ENCODE measurements at places on chromosomes 4 and X. TPM values are rescaled to one million over a fixed set of nuclear protein-coding genes. Genes with fewer than 3 reads are reported as not detected.

- no peaks in the 10 kb centered on the region for H3K36me3 ChIP-seq
- DNase-seq = no peak
- H3K27ac ChIP-seq = no peak overlapping the region
- no peaks in the 10 kb centered on the region for H3K27me3 ChIP-seq
Measured at GRCh38 chr4:115234405-115235093, 121.1 kb upstream of the NDST4 start.

Gene GPRASP1
- total RNA-seq = 2.4 TPM

- H3K36me3 ChIP-seq = no peaks in the 10 kb centered on the region
- H3K27ac ChIP-seq = no peak overlapping the region
- H3K27me3 ChIP-seq = no peaks in the 10 kb centered on the region
- peaks cover 3% of the 10 kb centered on the region for H3K4me1 ChIP-seq
- no peak for DNase-seq
Measured at GRCh38 chrX:13547671-13548070, 21.7 kb upstream of the EGFL6 start.

GRCh38 chrX:42818151-42818921 lies 40.4 kb upstream of the PPP1R2C start:
- DNase-seq = no peak
- no peaks in the 10 kb centered on the region for H3K4me1 ChIP-seq
- H3K4me3 ChIP-seq = no peak overlapping the region
- H3K27me3 ChIP-seq = no peaks in the 10 kb centered on the region
- no peak overlapping the region for H3K27ac ChIP-seq

DNA sequence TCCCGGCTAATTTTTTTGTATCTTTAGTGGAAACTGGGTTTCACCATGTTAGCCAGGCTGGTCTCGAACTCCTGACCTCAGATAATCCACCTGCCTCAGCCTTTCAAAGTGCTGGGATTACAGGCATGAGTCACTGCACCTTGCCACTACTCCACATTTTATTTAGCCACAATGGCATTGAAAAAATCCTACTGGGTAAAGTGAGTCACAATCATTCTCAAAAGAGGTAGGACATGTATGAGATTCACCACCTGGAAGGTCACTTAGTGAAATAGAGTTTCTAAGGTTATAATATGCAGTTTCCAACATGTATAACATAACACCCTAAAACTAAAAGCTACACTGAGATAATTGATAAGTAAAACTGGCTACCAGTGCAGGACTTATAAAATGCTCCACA lies 159.2 kb downstream of the BTC start:
- no peaks in the 10 kb centered on the region for H3K27me3 ChIP-seq
- H3K4me1 ChIP-seq = peaks cover 40% of the 10 kb centered on the region

DNA sequence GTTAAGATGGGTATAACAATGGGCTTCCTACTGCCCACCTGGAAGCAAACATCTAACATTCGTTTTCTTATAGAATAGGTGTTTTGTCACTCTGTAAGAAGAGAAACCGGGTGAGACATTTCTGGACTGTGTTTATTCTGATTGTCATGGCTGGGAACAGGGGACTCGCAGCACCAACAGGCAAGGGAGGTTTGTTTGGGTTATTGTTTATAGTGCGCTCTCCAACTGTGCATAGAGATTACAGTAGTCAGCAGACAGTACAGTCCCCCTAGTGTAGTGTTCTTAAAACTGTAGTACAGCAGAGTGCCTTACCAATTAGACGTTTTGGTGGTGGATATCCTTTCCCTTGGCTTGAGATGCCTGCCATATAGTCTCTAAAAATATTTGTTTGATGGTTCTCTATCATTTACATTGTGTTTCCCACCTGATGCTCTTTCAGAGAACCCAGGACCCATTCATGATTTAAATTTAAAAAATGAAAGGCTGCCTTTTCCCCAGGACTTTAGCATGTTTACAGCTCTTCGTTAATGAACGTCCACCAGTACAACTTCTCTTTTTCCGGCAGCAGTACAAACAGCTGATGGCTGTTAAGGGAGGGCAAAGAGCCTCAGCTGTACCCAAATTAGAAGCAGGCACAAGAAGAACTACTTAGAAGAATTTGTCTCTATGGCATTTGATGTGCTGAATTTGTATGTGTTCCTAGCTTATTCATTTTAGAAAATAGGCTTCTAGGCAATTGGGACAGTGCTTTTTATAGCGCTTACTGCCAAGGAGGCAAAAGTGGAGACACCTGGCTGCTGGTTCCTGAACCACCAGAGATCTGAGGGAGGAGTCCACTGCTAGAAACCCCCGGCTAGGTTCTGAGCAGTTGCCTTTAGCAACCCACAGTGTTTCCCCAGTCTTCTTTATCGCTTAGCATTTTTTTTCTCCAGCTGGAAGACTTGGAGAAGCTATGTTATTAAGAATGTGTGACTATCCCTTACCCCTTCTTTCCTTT lies 1.0 kb upstream of the RNF150 start:
- no peaks in the 10 kb centered on the region for H3K27me3 ChIP-seq
- H3K4me1 ChIP-seq = no peaks in the 10 kb centered on the region
- no peak overlapping the region for H3K4me3 ChIP-seq
- H3K36me3 ChIP-seq = no peaks in the 10 kb centered on the region

- H3K27me3 ChIP-seq = no peaks in the 10 kb centered on the region
- H3K27ac ChIP-seq = no peak overlapping the region
- no peak for DNase-seq
- H3K36me3 ChIP-seq = no peaks in the 10 kb centered on the region
- no peak overlapping the region for H3K4me3 ChIP-seq
- H3K4me1 ChIP-seq = no peaks in the 10 kb centered on the region
Measured at GRCh38 chr4:97016186-97016907, 1126.9 kb downstream of the STPG2 start.

DNA sequence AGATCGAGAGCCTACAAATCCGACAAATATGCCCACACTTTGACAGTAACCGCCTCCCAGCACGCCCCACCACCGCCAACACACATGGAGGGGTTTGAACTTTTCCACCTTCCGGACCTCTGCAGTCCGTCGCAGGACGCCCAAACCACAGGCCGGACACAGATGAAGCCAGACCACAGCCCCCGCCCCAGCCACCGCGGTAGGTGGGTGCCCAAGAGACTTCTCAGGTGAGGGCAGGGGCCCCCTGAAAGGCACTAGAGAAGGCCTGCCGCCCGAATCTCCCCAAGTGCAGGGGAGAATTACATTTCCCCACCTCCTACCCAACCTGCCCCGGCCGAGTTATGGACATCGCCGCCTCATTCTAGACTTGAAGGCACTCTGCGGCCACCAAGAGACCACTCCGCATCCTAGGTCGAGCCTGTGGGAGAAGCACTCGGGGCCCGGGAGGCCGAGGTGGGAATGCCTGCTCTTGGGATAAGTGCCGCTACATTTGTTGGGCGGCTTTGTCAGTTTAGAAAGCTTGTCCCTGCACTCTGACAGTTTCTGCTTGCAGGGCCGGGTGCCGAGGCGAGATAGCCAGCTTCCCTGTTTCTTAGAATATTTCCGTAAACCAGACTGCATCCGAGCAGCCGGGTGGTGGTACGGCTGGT lies 21.5 kb downstream of the HAND2 start:
- H3K4me1 ChIP-seq = 0 out of 2 replicates have a peak, but pooled peaks cover 3% of the 10 kb centered on the region
- DNase-seq = no peak
- H3K36me3 ChIP-seq = no peaks in the 10 kb centered on the region
- H3K27me3 ChIP-seq = no peaks in the 10 kb centered on the region
- no peak overlapping the region for H3K4me3 ChIP-seq
- no peak overlapping the region for H3K27ac ChIP-seq

GRCh38 chrX:117982694-117983392 lies 133.8 kb downstream of the KLHL13 start:
- no peaks in the 10 kb centered on the region for H3K4me1 ChIP-seq
- H3K27ac ChIP-seq = no peak overlapping the region
- H3K4me3 ChIP-seq = no peak overlapping the region
- no peaks in the 10 kb centered on the region for H3K27me3 ChIP-seq

- H3K27me3 ChIP-seq = no peaks in the 10 kb centered on the region
- H3K36me3 ChIP-seq = no peaks in the 10 kb centered on the region
- H3K4me1 ChIP-seq = no peaks in the 10 kb centered on the region
- no peak overlapping the region for H3K4me3 ChIP-seq
- H3K27ac ChIP-seq = no peak overlapping the region
Measured at GRCh38 chr4:8035371-8035780, 95.7 kb upstream of the AFAP1 start.

Gene PRIMPOL
- 7.5 TPM for total RNA-seq

DNA sequence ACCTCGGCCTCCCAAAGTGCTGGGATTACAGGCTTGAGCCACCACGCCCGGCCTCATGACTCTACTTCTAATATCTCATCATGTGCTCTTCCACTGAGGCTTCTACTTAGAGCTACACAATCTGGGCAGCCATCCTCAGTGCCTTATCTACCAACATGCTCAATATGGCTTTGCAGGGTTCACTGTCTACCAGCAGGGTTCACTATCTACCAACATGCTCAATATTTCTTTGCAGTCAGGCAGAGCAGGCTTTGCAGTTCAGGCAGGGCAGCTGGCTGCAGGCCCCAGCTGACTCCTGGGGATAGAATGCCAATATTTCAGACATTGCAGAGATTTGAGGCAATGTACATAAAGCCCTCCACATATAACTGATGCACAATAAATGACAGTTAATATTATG lies 47.5 kb downstream of the PKD2 start:
- H3K4me3 ChIP-seq = no peak overlapping the region
- no peaks in the 10 kb centered on the region for H3K36me3 ChIP-seq
- no peaks in the 10 kb centered on the region for H3K4me1 ChIP-seq
- H3K27me3 ChIP-seq = no peaks in the 10 kb centered on the region
- H3K27ac ChIP-seq = no peak overlapping the region

Gene SASH3
- not detected for total RNA-seq

GRCh38 chr4:22465349-22465748 lies 50.5 kb downstream of the ADGRA3 start:
- DNase-seq = no peak
- peaks cover 16% of the 10 kb centered on the region for H3K4me1 ChIP-seq
- no peak overlapping the region for H3K4me3 ChIP-seq
- no peaks in the 10 kb centered on the region for H3K27me3 ChIP-seq

- no peak overlapping the region for H3K4me3 ChIP-seq
- H3K4me1 ChIP-seq = no peaks in the 10 kb centered on the region
- no peaks in the 10 kb centered on the region for H3K27me3 ChIP-seq
- peak; percentile 43 for DNase-seq
- H3K36me3 ChIP-seq = no peaks in the 10 kb centered on the region
Measured at GRCh38 chrX:139559383-139560042, 29.0 kb downstream of the F9 start.

Gene MED12
- total RNA-seq = 44.1 TPM

- H3K4me1 ChIP-seq = no peaks in the 10 kb centered on the region
- DNase-seq = no peak
- no peak overlapping the region for H3K27ac ChIP-seq
- H3K4me3 ChIP-seq = no peak overlapping the region
- no peaks in the 10 kb centered on the region for H3K27me3 ChIP-seq
Measured at GRCh38 chr4:112759313-112759712, 122.4 kb downstream of the LARP7 start.

DNA sequence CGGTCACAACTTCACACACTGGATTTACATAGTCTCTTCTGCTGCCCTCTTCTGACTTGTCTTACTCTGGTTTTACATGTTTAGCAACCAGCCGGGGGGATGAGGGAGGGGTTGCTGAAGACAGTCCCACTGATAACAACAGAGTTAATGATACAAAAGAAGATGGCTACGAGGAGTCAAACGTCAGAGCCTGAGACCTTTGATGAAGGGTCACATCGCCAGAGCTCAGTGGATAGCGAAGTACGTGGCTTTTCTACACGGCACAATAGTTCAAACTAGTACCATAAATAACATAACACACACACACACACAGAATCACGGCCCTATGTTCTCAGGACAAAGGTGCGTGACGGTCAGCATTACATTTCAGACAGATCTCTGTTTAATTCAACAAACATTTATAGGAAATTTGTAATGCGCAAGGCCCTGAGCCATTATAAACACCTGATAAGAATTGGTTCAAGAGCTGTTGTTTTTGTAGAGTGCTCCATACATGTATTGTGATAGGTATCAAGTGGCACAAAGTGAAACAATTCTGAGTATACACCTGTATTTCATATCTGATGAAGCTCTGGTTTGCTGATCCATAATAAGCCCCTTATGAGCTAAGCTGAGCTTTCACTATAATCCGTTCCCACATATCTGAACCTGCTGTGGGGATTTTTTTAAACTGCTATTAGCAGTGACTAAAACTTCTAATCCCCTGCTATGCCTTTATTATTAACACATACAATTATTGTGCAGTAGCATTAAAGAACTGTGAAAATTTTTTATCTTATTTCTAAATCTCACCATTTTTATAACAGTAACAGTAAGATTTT lies 100.0 kb downstream of the NR3C2 start:
- H3K36me3 ChIP-seq = no peaks in the 10 kb centered on the region
- H3K4me1 ChIP-seq = no peaks in the 10 kb centered on the region
- no peaks in the 10 kb centered on the region for H3K27me3 ChIP-seq
- peak; percentile 1 for DNase-seq

GRCh38 chr4:105637408-105638176 lies 70.9 kb downstream of the INTS12 start:
- no peak overlapping the region for H3K27ac ChIP-seq
- H3K4me1 ChIP-seq = 0 out of 2 replicates have a peak, but pooled peaks cover 4% of the 10 kb centered on the region
- H3K27me3 ChIP-seq = no peaks in the 10 kb centered on the region
- no peak overlapping the region for H3K4me3 ChIP-seq
- no peak for DNase-seq
- no peaks in the 10 kb centered on the region for H3K36me3 ChIP-seq

DNA sequence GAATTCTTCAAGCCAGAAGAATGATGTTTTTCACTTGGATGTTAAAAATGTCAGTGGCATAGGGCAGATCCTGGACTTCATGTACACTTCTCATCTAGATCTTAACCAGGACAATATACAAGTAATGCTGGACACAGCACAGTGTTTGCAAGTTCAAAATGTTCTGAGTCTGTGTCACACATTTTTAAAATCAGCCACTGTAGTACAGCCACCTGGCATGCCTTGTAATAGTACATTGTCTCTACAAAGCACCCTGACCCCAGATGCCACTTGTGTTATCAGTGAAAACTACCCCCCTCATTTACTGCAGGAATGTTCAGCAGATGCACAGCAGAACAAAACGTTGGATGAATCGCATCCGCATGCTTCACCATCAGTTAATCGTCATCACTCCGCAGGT lies 11.9 kb downstream of the ZBTB49 start:
- no peak overlapping the region for H3K4me3 ChIP-seq
- no peaks in the 10 kb centered on the region for H3K36me3 ChIP-seq
- no peaks in the 10 kb centered on the region for H3K4me1 ChIP-seq

DNA sequence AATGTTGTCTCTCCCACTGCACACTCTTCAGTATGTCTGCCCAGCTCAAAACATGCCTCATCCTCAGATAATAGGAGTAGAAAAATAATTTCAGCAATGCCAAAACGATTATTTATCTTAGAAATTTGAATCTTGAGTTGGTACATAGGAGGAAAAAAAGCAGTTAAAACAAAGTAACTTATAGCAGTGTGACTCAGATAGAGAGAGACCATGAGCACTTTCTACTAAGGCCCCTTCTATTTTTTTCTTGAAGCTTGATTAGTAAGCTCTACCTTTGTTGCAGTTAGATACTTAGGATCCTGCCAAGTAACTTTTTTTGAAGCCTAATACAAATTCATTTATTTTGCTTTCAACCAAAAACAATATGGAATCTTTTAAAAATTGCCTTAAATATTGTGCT lies 212.3 kb downstream of the MAD2L1 start:
- 0 out of 2 replicates have a peak, but pooled peaks cover 6% of the 10 kb centered on the region for H3K4me1 ChIP-seq
- DNase-seq = no peak
- no peak overlapping the region for H3K27ac ChIP-seq
- H3K4me3 ChIP-seq = no peak overlapping the region
- H3K27me3 ChIP-seq = no peaks in the 10 kb centered on the region
- no peaks in the 10 kb centered on the region for H3K36me3 ChIP-seq

- no peaks in the 10 kb centered on the region for H3K27me3 ChIP-seq
- no peaks in the 10 kb centered on the region for H3K36me3 ChIP-seq
- no peak overlapping the region for H3K27ac ChIP-seq
- DNase-seq = no peak
- no peak overlapping the region for H3K4me3 ChIP-seq
Measured at GRCh38 chr4:116599859-116600258, 485.5 kb downstream of the TRAM1L1 start.
